ENCODE measurements at places on chromosomes 6 and 20.

- DNase-seq: no peak
Observed at GRCh38 chr6:13472976-13473767, 14.2 kb downstream of the GFOD1 start.

DNA sequence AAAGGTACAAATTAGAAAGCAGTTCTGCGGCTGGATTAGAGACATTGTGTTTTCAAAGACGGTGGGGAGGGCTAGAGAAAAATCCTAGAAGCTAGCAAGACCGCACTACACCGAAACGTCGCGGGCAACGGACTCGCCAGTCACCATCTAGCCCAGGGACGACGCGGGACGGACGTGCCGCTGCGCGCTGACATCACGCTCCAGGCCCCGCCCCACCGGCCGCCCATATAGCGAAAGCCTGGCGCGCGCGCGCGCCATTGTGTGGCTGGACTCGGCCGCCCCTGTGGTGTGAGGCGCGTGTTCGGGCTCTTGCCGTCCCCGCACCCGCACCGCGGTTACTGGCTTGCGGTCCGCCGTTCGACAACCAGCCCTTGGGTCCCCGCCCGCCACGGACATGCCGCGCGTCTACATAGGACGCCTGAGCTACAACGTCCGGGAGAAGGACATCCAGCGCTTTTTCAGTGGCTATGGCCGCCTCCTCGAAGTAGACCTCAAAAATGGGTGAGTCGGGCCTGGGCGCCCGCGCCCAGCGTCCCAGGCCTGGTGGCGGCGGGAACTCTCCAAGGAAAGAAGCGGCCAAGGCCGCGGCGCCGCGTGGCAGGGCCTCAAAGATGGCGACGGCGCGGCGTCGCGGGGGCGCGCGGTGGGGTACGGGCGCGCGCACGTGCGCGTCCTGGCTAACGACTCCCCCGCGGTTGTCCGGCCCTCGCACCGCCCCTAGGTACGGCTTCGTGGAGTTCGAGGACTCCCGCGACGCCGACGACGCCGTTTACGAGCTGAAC, at the start of gene SRSF6:
SRSF6 (plus strand) TSS at position 257 of the 782 bp plus-strand sequence; CDS start at position 395, 138 bp downstream.
- peak; percentile 86 for DNase-seq

- DNase-seq: peak; percentile 64
Observed at GRCh38 chr6:30687659-30688431, 1.4 kb upstream of the PPP1R18 start.

DNA sequence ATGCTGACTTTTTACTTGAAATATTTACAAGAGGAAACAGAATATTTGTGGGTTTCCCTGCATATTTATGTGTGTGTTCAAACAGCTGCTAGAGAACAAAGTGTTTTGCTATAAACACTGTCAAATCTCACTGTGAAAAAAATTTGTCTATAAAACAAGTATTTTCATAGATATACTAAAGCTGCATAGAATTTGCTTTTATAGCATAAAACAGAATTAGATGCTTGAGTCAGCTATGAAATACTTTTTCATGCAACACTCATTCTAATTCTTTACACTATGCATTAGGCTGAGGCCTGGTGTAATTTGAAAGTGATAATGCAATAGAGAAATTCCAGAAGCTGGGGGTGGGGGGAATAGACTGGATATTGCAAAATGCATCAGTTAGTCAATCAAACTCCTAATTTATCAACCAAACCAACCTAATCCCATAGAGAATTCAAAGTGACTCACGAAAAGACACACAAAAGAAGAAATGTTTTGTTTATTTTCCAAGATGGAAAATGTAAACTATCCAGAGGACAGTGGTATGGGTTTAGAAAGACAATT, 148.2 kb downstream of the LAMA2 start:
- peak; percentile 81 for DNase-seq

DNA sequence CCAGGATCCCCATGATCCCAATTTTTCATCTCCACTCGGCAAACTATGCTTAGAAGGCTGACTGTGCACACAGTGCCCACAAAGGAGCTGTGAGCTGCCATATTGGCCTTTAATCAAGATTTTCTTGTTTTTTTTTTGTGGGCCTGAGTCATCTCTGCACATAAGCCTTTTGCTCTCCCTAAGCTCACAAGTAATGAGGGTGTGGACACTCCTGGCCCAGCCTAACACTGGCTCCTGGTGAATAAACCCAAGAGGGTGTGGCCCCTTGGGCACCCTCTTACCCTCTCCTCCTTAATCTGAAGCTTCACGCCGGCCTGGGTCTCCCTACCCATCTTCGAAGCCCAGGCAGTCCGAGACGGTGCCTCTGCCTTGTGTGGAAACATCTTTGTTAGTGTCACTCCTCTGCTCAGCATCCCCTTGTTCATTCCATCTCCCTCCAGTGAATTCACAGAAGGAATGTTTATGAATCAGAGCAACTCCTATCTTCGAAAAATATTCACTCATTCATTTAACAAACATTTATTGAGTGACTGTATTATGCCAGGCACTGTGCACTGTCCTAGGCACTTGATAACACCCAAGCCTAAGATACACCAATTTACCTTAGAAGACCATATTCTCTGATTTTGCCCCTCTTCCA, 22.2 kb upstream of the MRPS10 start:
- DNase-seq: peak; percentile 72

- DNase-seq: peak; percentile 89
Observed at GRCh38 chr6:133610971-133611370, 277.9 kb upstream of the TCF21 start.

GRCh38 chr20:43798291-43799149, 71.7 kb upstream of the GTSF1L start:
- no peak for DNase-seq

DNA sequence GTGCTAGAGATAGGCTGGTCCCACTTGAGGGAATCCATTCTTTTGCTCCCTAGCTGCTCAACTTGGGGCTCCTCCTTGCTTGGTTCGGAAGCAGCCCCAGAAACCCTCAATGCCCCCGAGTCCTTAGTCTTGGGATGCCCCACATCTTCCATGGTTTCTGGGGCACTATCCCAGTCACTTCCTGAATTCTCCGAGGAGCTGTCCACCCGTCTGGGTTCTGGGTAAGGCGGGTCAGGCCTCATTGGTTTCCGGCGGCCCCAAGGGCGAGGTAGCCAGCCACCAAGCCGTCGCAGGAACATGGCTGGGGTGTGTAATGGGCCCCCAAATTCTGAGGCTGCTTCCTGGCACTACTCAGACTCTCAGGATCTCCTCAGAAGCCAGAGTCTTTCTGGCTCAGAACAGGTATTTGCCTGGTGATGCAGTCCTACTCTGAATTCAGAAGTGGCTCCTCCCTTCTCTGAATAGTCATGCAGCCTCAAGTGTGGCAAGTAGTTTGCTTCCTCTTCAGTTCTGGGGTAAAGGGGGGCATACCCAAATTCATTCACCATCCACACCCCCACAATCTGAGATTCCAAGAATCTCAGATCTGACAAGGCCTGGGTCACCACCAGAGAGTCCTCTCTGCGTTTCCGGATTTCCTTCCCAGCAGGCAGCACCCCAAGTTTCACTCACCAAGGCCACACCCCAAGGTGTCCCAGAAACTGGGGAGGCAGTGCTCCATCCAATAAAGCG, 763 bp downstream of the C6orf47 start:
- peak; percentile 31 for DNase-seq

DNA sequence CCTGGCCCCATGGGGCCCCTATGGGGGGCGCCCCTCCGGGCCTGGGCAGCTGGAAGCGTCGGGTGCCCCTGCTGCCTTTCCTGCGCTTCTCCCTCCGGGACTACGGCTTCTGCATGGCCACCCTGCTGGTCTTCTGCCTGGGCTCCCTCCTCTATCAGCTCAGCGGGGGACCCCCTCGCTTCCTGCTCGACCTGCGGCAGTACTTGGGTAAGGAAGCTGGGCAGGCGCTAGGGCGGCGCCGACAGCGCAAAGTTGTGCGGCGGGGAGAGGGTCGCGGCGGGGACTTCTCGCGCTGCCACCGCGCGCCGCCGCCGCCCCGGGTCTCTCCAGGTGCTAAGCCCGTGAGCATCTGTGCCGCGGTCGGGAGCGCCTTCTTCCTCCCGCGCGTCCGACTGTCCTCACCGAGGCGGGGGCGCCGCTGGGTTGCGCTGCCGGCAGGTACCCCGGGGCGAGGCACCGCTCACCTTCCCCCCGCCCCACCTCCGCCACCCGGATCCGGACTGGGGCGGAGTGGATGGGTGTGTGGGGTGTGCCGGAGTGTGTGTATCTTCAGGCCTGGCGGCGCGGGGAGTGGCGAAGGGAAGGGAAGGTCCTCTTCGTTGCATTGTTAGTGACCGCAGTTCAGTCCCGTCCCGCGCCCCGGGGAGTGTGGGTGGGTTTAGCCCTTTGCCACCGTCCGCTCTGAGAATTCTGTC, 788 bp downstream of the UST start:
- DNase-seq: peak; percentile 20

DNA sequence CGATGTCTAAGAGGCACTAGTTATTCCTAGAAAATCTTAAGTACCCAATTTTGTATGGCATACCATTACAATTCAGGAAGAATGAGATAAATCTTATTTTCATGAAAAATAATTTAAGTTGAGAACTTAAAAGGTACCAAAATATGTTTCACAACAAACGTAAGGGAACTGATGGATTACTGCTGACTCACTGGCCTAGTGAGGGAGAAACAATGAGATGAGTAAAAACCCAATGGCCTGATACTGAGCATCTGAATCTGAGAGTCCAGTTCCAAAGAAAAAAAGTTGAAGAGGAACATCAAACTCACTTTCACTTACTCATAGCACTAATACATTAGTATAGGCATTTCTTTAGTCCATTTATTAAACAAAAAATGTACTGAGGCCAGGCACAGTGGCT, 56.0 kb downstream of the MDN1 start:
- DNase-seq: peak; percentile 78

- no peak for DNase-seq
Observed at GRCh38 chr6:22368794-22369193, 72.0 kb upstream of the PRL start.

DNA sequence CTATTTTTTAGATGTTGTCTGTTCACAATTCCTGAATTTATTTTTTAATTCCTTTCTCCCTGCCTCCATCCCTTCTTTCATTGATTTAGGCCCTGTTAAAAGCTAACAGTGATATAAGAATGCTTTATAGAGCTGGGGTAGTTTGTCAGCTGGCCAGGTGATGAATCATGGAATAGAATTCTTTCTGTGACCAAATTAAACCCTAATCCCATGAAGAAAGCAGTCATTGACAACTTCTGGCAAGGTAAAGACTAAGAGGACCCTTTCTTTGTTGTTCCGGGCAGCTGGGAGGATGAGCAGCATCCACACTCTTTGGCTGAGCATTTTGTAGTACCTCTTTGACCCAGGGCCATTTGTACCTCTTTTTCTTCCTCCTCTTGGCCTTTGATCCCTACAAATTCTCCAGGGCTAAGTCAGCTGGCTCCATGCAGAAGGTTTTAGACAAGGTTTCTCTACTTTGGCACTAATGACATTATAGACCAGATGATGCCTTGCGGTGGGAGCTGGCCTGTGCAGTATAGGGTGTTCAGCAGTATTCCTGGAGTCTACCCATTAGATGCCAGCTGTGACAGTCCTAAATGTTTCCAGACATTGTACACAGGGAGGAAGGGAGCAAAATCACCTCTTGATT, 102.9 kb downstream of the SLX4IP start:
- DNase-seq: peak; percentile 73

GRCh38 chr6:112833581-112834131, 486.5 kb downstream of the RFPL4B start:
- DNase-seq: no peak

- DNase-seq: peak; percentile 55
Observed at GRCh38 chr20:36439040-36439730, 102.1 kb upstream of the MYL9 start.

DNA sequence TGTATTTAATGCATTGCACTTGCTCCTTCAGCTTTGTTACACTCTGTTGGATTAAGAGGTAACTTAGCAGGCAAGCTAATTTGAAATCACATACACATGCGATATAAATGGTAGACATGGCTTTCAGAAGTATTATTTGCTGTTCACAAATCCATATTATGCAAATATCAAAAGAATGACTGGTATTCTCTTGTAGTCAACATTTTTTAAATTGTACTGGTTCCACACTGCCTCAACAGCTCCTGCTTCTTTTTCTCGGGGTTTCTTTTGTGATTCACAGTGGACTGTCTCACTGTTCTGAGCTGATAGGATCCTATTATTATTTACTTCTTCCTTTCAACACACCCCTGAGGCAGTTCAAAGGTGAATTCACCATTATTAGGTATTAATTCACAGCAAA, 927.4 kb downstream of the KIF16B start:
- no peak for DNase-seq

- DNase-seq: no peak
Observed at GRCh38 chr6:135014353-135014832, 40.2 kb downstream of the HBS1L start.

DNA sequence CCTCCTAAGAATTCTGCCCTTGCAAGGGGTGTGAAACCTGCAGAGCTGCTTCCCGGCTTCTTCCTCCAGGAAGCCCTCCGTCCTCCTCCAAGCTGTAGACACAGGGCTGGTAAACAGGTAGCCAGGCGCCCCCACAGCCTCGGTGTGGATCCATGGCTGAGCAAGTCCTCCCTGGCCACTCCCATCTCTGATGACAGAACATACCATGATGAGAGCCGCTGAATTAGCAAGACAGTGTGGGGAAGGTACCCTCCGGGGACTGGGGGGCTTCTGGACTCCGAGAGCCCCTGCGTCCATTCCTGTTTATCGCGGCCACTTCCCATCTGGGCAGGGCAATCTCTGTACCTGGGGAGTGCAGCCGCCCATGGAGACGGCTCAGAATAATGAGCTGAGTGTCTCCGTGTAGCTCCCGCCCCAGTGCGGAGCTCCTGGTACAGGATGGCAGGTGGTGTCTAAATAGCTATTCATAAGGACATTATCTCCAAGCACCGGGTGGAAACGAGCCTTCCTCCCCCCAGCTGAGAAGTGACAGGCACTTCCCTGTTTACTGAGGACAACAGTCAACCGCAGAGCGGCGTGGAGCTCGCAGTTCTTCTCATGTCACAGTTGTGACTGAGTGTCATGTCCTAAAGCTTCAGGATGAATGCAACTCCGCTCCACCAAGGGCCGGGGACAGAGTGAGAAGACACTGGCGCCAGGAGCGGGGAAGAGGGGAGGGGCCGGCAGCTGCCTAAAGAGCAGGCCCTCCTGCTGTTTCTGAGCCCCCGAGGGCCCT, 22.7 kb upstream of the NTSR1 start:
- no peak for DNase-seq

GRCh38 chr6:168170841-168171601, 92.0 kb upstream of the FRMD1 start:
- no peak for DNase-seq

GRCh38 chr20:22507240-22507961, 77.0 kb downstream of the FOXA2 start:
- no peak for DNase-seq

GRCh38 chr20:36248836-36249235, 12.6 kb downstream of the AAR2 start:
- DNase-seq: no peak

All from fibroblast of mammary gland (primary cell).